Activated naive CD4-positive, alpha-beta T cell treated with anti-CD3 and anti-CD28 coated beads, Interleukin-2, amount 50 U/mL, for 72 hours (primary cell): ENCODE measurements at places on chromosomes 1 and 21. TPM values are rescaled to one million over a fixed set of nuclear protein-coding genes. Genes with fewer than 3 reads are reported as not detected.

Gene MEX3A
- total RNA-seq: 0.16 TPM

Gene KRTAP6-1
- total RNA-seq: not detected

Gene CFAP74
- not detected for total RNA-seq

Gene RNU1-4
- total RNA-seq: 1,722 TPM

DNA sequence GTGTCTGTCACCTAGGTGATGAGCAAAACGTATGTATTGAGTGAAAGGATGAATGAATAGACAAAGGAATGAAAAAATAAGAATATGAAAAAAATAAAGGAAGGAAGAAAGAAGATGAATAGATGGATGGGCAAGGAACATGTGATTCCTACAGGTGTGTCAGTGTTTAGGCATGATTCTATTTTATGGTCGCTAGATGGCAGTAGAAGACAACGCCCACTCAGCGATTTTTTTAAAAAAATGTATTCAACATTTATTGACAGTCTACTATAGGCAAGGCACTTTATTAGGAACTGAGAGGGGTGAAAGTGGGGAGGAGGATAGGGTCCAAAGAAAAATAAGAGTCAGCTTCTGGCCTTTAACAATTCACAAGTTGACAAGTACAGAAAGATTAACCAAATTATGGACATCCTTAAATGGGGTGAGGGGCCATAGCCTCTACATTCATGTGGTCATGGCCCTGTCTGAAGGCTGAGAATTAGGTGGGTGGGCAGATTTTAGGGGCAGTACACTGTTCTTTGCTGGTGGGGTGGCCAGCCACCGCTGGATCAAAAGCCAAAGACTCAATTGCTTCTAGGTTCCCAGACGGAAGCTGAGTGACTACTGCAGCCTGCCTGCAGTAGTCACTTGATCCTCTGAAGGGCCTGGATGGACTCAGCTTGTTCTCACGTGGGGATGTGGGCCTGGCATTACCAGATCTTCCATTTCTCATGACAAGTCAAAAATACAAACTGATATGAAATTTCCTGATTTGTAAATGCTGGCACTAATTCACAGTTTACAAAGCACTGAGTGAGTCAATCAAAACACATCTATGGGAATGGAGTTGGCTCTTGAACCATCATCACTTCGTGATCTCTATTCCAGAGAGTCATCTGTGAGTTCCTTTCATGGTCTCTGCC is 83.9 kb downstream of the FASLG start:
- no peak for DNase-seq

DNA sequence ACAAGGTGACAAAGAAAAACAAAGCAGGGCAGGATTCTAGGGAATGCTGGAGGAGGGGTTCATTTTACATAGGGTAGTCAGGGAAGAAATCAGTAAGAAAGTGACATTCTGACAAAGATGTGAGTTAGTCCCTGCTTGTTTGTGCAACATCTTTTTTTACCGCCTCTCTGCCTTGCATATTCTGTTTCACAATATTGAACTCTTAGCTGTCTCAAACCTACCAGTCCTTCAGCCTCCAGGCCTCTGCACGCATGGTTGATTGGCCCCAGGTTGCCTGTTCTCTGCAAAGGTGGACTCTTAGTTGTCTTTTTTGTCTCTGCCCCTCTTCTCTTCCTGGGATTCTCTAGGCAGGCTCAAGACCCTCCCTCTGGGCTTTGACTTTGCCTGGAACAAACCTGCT is 152.2 kb upstream of the RUNX1 start:
- no peak for DNase-seq

- peak; percentile 68 for DNase-seq
Measured at GRCh38 chr1:113978863-113979702, at the start of gene OLFML3. TSS of gene OLFML3 (plus strand) at chr1:113979474. CDS start at chr1:113979517, 43 bp downstream.

DNA sequence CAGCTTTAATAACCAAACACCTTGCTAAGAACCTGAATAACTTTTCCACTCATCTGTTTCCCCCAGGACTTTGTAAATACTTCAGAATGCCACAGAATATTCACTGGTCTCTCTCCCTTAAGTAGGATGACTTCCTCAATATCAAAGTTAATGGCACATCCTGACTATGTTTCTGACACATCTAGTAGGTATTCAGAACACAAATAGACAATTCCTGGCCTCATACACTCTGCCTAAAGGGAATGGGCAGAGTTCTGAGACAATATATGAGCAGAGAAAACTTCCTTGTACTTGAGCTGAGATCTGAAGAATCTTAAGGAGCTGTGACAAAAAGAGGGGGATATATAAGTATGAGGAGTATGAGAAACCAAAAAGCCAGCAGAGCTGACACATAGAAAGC is 34.8 kb downstream of the ANKRD13C start:
- no peak for DNase-seq

DNA sequence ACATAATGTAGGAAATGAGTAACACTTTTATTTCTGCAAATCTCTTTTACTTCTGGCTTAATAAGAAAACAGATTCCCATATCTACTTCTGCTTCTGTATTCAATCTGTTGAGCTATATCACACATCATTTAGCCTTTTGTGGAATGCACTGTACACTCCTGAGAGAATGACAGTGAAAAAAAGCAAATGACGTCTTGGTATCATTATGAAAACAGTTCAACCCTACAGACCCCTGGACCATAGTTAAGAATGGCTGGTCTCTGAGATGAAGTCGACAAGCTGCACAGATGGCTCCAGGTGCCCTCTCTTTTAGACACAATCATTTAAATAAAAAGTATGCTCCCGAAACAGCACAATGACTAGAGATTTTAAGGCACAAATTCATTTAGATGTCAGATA is 247.0 kb downstream of the RERE start:
- no peak for DNase-seq

- DNase-seq: peak; percentile 90
Measured at GRCh38 chr1:21334214-21335087, 44.2 kb upstream of the ECE1 start.

GRCh38 chr1:82377201-82377884 is 576.6 kb downstream of the ADGRL2 start:
- no peak for DNase-seq

DNA sequence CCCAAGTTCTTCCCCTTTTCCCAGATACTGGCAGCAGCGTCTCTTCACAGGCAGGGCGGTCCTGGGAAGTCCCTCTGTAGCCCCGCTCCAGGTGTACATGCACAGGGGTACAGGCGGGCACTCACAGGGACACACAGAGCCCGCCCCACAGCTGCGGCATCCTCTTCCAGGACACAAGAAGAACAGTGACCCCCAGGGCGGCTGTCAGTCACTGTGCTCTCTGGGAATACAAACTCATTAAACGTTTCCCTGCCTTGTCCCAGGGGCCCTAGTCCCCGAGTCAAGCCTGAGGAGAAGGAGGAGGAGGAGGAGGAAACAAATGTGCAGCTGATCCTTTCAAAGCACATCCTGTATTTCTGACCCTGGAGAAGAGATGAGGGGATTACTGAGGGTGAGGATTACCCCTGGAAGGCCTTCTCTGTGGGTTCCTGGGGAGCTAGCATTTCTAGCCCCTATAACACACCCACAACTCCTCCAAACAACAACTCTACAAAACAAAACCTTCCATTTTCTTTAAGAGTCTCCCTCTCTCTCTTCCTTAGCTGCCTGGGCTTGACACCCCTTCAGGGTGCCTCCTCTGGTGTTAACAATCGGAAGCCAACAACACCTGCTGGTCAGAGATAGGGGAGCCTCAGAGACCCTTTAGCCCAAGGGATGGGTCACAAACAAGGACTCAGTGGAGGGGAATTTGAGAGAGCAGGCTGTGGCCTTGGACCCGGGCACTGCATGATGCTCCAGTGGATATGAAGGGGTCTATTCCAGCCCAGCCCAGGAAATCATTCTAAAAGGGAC is 28.4 kb upstream of the DMBX1 start:
- DNase-seq: no peak

- DNase-seq: no peak
Measured at GRCh38 chr1:55230659-55231058, 15.5 kb upstream of the USP24 start.

- DNase-seq: no peak
Measured at GRCh38 chr1:38328278-38329035, 281.9 kb upstream of the POU3F1 start.

- no peak for DNase-seq
Measured at GRCh38 chr1:204400882-204401510, 10.6 kb downstream of the PPP1R15B start.

DNA sequence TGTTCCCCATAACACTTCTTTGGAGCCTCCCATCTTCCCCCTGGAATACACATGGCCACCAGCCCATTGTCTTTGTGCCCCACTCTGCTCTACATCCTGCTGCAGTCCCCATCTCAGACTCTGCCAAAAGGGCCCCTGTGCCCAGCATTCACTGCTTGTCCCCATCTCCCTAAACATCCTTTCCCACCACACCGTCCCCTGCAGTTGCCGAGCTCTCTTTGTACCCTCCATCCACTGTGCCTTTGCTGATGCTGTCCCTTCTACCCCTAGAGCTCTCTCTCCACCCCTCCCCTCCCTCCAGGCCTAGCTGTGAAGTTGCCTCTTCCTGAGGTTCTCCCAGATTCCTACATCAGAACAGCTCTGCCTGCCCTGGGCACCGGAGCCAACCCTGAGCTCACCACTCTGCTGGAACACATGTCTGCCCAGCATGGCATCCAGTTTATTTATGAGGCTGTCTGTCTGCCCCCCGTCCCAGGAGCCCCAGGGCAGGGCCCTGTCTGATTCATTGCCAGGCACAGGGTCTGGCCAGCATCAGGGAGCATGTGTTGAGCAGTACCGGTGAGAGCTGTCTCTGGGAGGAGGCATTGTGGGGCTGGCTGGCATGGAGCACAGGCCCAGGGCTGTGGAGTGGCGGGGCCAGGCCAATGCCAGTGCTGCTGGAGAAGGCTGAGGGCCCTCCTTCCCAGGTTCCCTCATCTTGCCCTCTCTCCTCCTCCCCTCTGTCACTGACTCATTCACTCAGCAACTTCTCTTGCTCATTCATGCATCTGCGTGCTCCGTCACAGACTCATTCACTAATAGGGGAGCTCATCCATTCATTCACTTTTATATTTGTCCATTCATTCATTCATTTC is 28.8 kb downstream of the EDN2 start:
- no peak for DNase-seq
